ENCODE measurements at places on chromosomes 3 and 15.
A peak's percentile ranks its signal among the peaks of the same experiment; 100 is the strongest.

- no peaks in the 10 kb centered on the region for H3K36me3 ChIP-seq
- DNase-seq, result no peak
- peaks cover 84% of the 10 kb centered on the region for H3K27me3 ChIP-seq
- no peak overlapping the region for H3K27ac ChIP-seq
Observed at GRCh38 chr3:14587740-14588360, 47.7 kb upstream of the GRIP2 start.

- H3K27me3 ChIP-seq, result peaks cover 13% of the 10 kb centered on the region
- no peak overlapping the region for H3K27ac ChIP-seq
Observed at GRCh38 chr3:101181801-101182200, 138.6 kb downstream of the IMPG2 start.

GRCh38 chr3:185075547-185075946 lies 77.3 kb downstream of the C3orf70 start:
- peaks cover 26% of the 10 kb centered on the region for H3K27me3 ChIP-seq
- no peak overlapping the region for H3K4me3 ChIP-seq
- no peaks in the 10 kb centered on the region for H3K4me1 ChIP-seq
- H3K27ac ChIP-seq, result no peak overlapping the region

DNA sequence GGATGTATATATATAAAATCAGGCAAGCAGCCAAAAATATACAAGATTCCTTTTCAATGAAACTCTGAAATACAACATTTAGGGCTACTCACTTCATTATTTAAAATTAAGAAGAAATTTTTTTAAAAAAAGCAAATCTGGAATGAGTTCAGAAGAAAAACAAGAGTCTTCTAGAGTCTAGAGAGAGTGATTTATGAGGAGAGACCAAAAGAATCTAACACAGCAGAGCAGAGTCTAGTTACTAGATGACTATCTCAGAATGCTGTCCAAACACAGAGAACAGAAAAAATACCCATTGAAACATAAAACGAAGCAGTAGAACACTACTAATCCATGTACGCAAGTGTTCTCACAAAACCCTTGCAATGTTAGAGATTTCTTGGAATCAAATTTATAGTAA lies 275.2 kb upstream of the CBLB start:
- H3K4me3 ChIP-seq, result no peak overlapping the region
- DNase-seq, result no peak
- no peaks in the 10 kb centered on the region for H3K27me3 ChIP-seq
- no peak overlapping the region for H3K27ac ChIP-seq

DNA sequence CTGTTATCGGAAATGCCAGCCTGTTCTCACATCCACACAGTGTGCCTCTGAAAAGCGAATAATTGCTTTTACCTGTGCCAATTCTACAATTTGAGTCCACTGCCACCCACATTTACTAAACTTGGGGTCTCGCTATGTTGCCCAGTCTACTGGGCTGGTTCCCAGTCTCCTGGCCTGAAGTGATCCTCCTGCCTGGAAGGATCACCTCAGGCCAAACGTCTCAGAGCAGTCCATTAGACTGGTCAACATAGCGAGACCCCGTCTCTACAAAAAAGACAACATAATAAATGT lies 827 bp upstream of the INO80 start:
- peaks cover 12% of the 10 kb centered on the region for H3K36me3 ChIP-seq
- peak overlapping the region; percentile 99 for H3K27ac ChIP-seq
- no peaks in the 10 kb centered on the region for H3K27me3 ChIP-seq

GRCh38 chr3:10286596-10287295 lies 6.0 kb downstream of the GHRL start:
- H3K4me3 ChIP-seq, result no peak overlapping the region
- peaks cover 21% of the 10 kb centered on the region for H3K36me3 ChIP-seq
- peaks cover 26% of the 10 kb centered on the region for H3K4me1 ChIP-seq
- H3K27me3 ChIP-seq, result no peaks in the 10 kb centered on the region
- peak; percentile 27 for DNase-seq

- no peak for DNase-seq
- no peak within 1 kb of the TSS for H3K4me3 ChIP-seq
- peaks cover 4% of the 10 kb centered on the region for H3K4me1 ChIP-seq
- H3K36me3 ChIP-seq, result no peaks in the 10 kb centered on the region
- H3K27ac ChIP-seq, result peak within 1 kb of the TSS; percentile 53
- peaks cover 56% of the 10 kb centered on the region for H3K27me3 ChIP-seq
Observed at GRCh38 chr3:12759097-12759679, at the start of gene TMEM40. TMEM40 (minus strand) TSS chr3:12759259; CDS start chr3:12749832, 9,427 bp downstream.

GRCh38 chr3:20396335-20396734 lies 210.3 kb upstream of the SGO1 start:
- H3K27ac ChIP-seq, result no peak overlapping the region
- no peaks in the 10 kb centered on the region for H3K4me1 ChIP-seq
- H3K27me3 ChIP-seq, result no peaks in the 10 kb centered on the region
- no peaks in the 10 kb centered on the region for H3K36me3 ChIP-seq
- H3K4me3 ChIP-seq, result no peak overlapping the region

All from central memory CD8-positive, alpha-beta T cell (primary cell).